Prostate gland (tissue), 2 donors: ENCODE measurements at places on chromosomes 16 and 17. TPM values are rescaled to one million over a fixed set of nuclear protein-coding genes. Genes with fewer than 3 reads are reported as not detected.

The SECTM1 gene
- 12.5 TPM for total RNA-seq

The TBC1D3I gene
- not detected for total RNA-seq

The RCVRN gene
- total RNA-seq, result not detected

- no peak overlapping the region for H3K4me3 ChIP-seq
- no peaks in the 10 kb centered on the region for H3K27me3 ChIP-seq
- H3K27ac ChIP-seq, result no peak overlapping the region
These were observed 23.4 kb downstream of the MYH13 start for GRCh38 chr17:10349403-10349802.

- H3K4me3 ChIP-seq, result no peak overlapping the region
- no peak for DNase-seq
- no peaks in the 10 kb centered on the region for H3K27me3 ChIP-seq
- H3K27ac ChIP-seq, result no peak overlapping the region
- H3K4me1 ChIP-seq, result peaks cover 26% of the 10 kb centered on the region
These were observed 3.5 kb upstream of the ARMC5 start for GRCh38 chr16:31455601-31456314.

- H3K4me3 ChIP-seq, result no peak overlapping the region
- no peak overlapping the region for H3K27ac ChIP-seq
- DNase-seq, result no peak
- H3K27me3 ChIP-seq, result no peaks in the 10 kb centered on the region
These were observed 2.8 kb upstream of the STAT5A start for GRCh38 chr17:42285346-42286050.

- H3K27me3 ChIP-seq, result no peaks in the 10 kb centered on the region
- H3K27ac ChIP-seq, result peak overlapping the region; percentile 63
- peak; percentile 36 for DNase-seq
- H3K4me1 ChIP-seq, result peaks cover 11% of the 10 kb centered on the region
- H3K36me3 ChIP-seq, result no peaks in the 10 kb centered on the region
These were observed 143.3 kb downstream of the STX8 start for GRCh38 chr17:9432134-9432885.

DNA sequence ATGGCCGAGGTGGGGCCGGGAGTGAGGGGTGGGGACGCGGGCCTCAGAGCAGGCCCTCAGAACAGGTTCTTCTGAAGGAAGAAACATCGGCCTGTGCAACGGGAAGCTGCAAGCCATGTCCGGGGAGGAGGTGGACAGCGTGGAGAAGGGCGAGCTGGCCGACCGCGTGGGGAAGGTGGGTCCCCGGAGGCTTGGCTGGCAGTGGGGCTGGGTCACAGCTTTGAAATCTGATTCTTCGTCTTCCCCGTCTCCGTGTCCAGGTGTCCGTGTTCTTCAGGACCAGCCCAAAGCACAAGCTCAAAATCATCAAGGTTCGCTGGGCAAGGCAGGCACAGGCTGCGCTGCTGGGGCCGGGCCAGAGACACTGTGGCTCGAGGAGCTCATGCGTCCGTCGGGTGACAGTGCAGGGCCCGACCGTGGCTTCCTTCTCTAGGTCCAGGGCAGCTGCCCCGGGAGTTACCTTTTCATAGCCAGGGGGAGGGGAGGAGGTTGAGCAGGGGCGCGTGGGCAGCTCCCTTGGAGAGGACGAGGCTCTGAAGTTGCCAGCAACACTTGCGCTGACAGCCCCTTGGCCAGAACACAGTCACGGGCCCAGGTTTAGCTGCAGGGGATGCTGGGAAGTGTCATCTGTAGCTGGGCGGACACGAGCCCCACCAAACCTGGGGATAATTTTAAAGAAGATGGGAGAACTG lies 51.3 kb downstream of the MEAK7 start:
- no peaks in the 10 kb centered on the region for H3K27me3 ChIP-seq
- DNase-seq, result no peak
- H3K4me3 ChIP-seq, result no peak overlapping the region
- no peaks in the 10 kb centered on the region for H3K36me3 ChIP-seq
- H3K4me1 ChIP-seq, result no peaks in the 10 kb centered on the region

DNA sequence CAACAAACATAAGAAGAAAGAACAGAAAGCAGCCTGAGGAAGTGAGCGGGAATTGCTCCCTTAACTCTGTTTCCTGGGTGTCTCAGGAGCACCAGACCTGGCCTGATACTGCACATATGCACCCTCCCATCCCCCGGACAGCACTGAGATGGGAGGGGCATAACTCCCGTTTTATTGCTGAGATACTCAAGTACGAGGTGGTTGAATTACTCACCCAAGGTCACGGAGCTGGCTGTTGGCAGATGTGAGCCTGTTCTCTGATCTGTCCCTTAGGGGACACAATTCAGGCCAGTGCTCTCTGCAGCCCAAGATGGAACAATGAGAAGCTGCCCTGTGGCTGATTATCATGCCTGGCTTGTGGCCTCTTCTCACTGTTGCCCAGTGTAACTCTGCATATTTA lies 9.1 kb upstream of the MED9 start:
- H3K4me3 ChIP-seq, result no peak overlapping the region
- no peaks in the 10 kb centered on the region for H3K27me3 ChIP-seq
- H3K4me1 ChIP-seq, result no peaks in the 10 kb centered on the region
- DNase-seq, result no peak
- no peak overlapping the region for H3K27ac ChIP-seq
- no peaks in the 10 kb centered on the region for H3K36me3 ChIP-seq

DNA sequence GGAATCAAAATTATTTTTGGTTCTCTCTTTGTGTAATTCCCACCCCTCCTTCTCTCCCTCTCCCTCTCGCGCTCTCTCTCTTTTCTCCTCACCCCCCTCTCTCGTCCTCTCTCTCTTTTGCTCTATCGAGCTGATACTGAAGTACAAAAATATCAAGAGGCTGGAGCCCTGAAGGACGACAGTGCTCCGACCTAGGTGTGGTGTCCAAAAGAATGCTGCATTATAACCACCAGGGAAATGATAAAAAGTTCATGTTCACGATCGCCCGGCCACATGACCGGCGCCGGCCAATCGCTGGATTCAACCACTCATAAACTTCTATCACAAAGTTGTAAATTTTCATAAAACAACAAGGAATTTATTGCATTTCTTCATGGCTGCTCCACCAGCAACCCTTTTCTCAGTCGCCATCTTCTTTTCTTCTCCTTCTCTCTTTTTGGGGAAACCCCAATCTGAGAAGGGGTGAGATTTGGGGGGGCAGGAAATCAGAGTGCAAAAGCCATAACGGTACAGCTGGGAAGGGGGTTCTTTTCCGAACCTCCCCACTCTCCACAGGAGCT lies at the start of gene HOXB6:
HOXB6 (minus strand) TSS at position 217 of the 560 bp plus-strand sequence. CDS start 6,836 bp downstream, outside the sequence.
- H3K36me3 ChIP-seq, result no peaks in the 10 kb centered on the region
- H3K27ac ChIP-seq, result no peak within 1 kb of the TSS
- no peak for DNase-seq
- no peak within 1 kb of the TSS for H3K4me3 ChIP-seq

GRCh38 chr17:72321896-72322295 lies 201.1 kb downstream of the SOX9 start:
- H3K27me3 ChIP-seq, result no peaks in the 10 kb centered on the region
